ENCODE measurements at places on chromosomes 1 and 21.

- DNase-seq, result no peak
These were observed 186.3 kb upstream of the USP25 start for GRCh38 chr21:15543473-15543872.

DNA sequence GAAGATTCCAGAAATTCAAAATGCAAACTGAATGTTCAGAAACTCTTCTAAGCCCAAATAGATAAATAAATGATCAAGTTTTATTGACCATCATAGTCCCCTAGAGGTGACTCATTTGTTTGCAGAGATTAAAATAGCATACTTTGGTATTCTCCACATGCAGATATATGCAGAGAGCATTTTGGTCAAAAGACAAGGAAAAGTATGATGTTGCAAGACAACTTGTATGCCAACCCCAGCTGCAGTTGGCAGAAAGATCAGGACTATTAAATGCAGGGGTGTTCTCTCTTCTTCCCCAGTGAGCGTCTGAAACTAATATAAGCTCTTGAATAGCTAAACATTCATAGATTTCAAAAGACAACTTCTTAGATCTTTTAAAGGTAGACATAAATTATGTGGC is 404.9 kb downstream of the LTN1 start:
- DNase-seq, result no peak

GRCh38 chr1:28552758-28553663 is at the start of gene TRNAU1AP:
Gene TRNAU1AP (plus strand): TSS chr1:28553085. CDS start chr1:28553111, 26 bp downstream.
- DNase-seq, result peak; percentile 85

GRCh38 chr1:81670286-81670685 is 130.4 kb upstream of the ADGRL2 start:
- DNase-seq, result no peak

GRCh38 chr1:78607334-78607927 is 12.8 kb upstream of the IFI44L start:
- peak; percentile 11 for DNase-seq

DNA sequence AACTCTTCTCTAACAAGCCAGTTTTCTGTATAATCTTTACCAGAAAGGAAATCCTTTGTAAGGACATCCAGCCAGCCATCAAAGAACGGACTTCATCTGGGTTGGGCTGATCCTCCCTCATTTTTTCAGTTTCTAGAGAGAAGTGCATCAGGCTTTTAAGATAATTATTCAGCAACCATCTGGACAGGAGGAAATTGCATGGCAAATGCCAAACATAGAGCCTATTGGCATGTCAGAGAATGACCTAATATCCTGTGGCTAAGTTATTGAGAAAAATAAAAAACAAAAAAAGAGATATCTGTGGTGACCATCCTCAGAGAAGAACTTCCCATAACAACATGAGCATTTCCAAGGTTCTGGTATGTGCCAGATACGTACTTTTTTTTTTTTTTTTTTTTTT is 74.9 kb upstream of the BEND5 start:
- no peak for DNase-seq

GRCh38 chr21:44564886-44565598 is 6.4 kb upstream of the KRTAP10-3 start:
- DNase-seq, result no peak

DNA sequence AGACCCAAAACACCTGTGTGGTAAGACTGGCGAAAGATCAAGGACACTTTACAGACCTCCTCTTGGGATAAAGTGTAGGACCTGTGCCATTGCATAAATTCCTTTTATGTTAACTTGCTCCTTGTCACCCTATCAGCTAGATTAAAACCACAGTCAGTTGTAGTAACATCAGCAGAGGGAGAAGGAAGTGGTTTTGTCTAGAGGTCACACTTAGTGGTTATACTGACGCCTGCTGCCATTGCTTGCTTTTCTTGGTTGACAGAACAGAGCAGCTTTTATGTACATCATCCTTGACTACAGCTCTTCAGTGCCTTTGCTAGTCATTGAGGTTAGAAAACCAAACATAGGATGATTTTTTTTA is 101.4 kb downstream of the PBX1 start:
- no peak for DNase-seq

Data from hippocampal formation (tissue), 2 donors.